Choroid plexus epithelial cell (primary cell): ENCODE measurements at places on chromosomes 6 and 20.

DNA sequence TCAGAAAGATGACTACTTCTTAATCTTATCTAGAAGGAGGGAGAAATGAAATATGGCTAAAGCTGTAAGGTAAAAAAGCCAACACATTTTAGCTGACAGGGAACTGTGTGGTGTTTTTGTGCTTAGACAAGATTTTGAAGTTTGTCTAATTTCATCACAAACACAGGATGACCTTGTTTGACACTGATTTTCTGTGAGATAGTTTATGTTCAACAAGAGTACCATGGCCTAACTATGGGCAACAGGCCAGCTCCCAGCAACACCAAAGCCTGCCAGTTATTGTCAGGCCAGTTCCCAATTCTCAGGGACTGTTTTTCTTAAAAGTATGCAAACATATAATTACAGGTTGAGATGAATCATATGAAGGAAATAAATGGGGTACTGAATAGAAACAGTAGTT is 5.5 kb upstream of the ABCF1 start:
- DNase-seq: peak; percentile 22

GRCh38 chr6:107154801-107155160 is 39.5 kb upstream of the BEND3 start:
- no peak for DNase-seq

DNA sequence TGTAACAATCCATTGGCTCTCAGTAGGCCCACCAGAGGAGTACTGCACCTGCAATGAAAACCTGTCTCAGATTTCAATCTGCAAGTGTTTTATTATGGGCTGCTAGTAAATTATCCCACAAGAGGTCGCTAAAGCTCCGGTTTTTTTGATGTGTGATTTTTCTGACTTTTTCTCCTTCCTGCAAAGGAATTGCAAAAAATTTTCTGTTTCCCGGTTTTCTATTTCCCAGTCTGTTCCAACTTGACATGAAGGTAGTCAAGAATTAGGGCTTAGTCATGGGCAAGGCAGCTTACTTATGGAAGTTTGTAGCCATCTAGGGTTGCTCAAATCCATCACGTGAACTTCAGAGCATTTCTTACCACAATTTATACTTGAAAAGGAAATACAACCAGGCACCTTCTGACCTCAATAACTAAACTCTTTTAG is 38.5 kb upstream of the AHI1 start:
- peak; percentile 96 for DNase-seq

DNA sequence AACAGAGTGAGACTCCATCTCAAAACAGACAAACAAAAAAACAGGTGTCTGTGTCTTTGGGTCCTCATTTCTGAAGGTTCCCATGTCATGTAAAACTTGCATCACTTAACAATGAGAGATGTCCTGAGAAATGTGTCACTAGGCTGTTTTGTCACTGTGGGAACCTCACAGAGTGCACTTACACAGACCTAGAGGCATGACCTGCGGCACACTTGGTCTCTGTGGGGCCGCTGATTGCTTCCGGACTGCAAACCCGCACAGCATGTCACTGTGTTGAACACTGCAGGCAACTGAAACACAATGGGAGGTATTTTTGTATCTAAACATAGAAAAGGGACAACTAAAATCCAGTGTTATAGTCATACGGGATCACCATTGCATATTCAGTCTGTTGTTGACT is 42.3 kb upstream of the TMEM181 start:
- DNase-seq: no peak

DNA sequence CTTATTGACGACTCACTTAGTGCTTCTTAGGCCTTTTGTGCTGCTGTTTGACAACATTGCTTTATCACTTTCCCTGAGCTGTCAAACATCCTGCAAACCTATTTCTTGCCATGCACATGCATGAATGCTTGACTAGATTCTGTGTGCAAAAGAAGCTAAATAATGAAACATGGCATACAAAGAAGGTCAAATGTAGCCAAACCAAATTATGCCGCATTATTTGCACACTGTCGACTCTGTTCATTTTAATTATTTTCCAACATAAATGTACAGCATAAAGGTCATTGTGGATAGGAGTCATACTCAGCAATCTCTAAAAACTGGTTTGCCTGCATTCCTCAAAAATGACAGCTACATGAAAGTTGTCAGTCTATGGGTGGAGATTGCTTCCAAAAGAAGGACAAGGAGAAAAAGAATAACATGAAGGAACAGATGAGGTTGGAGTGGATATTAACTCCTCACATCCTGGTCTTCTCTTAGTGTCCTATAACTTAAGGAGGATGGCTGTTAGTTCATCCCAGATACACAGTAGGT is 123.1 kb upstream of the STXBP5 start:
- DNase-seq: no peak

DNA sequence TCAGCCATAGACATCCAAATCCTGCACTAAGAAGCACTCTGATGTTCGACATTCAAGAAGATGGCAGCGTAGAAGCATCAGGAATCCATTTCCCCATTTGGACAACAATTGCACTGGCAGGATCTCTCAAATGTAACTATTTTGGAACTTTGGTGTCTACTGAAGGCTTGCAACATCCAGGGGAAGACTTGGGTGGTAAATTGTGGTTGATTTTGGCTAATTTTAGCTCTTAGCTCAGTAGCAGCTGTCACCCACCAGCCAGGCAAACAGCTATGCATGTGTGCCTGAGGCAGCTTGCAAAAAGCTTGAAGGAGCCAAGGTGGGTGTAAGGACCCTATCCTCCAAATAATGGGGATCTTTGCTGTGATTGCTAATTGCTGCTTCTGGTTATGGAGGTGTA is 35.1 kb upstream of the PPP1R3G start:
- no peak for DNase-seq

- DNase-seq: peak; percentile 60
Measured at GRCh38 chr6:110255211-110255750, 75.1 kb downstream of the CDC40 start.

- DNase-seq: no peak
Measured at GRCh38 chr6:2666906-2667575, 83.7 kb downstream of the MYLK4 start.

- DNase-seq: no peak
Measured at GRCh38 chr6:50663806-50664205, 49.5 kb upstream of the TFAP2D start.

- no peak for DNase-seq
Measured at GRCh38 chr20:24116611-24117010, 128.0 kb upstream of the GGTLC1 start.

DNA sequence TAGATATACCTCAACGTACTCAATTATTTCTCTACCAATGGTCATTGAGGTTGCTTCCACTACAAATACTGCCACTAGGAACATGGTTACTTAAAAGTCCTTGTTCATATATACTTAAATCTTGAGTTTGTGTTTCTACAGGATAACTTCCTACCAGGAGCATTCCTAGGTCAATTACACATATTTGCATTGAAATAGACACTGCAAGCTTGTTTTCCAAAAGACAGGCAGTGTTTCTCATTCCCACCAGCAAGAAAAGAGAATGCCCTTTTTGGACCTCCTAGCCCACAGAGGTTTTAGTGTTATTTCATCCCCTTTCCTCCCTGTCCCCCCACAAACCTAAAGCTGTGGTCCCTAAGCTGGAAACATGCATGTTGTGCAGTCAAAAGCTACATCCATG is 177.3 kb downstream of the ID4 start:
- DNase-seq: no peak

GRCh38 chr6:119174879-119175817 is 96.7 kb upstream of the FAM184A start:
- peak; percentile 39 for DNase-seq

DNA sequence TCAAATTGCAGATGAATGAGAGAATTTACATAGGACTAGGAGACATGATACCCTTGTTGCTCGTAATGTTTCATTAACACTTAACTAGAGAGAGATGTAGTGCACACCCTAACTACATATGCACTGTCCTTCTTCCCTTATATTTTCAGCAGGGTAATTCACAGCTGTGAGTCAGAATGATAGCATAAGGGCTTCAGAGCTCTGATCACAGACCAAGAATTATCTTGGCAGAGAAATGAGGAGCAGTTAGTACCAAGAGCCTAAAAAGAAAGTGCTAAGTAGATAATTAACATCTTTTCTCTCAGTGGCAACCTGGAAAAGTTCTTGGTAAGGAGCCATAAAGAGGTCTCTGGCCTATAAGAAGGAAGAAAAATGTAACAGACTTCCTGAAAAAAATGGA is 35.8 kb downstream of the GRIK2 start:
- DNase-seq: peak; percentile 17

DNA sequence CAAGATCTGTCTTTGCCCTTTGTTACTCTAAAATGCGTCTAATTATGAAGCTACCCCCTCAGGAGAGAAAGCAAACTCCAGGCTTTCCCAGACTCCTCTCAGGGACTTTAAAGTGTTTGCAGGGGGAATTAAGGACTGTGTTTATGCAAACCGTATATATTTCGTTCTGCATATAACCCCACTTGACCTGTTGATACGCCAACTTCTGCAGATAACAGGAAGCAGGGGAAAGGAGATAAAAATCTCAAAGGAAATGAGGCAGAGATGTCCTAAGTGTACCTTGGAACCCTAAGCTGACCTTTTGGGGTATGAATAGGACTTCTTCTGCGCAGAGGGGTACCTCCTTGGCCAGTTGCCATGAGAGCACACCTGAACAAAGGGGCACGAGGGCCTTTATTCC is 8.1 kb downstream of the SYCP2L start:
- DNase-seq: no peak

GRCh38 chr20:16647875-16648597 is 74.8 kb upstream of the KIF16B start:
- no peak for DNase-seq

- DNase-seq: no peak
Measured at GRCh38 chr6:14831070-14831469, 414.8 kb upstream of the JARID2 start.

DNA sequence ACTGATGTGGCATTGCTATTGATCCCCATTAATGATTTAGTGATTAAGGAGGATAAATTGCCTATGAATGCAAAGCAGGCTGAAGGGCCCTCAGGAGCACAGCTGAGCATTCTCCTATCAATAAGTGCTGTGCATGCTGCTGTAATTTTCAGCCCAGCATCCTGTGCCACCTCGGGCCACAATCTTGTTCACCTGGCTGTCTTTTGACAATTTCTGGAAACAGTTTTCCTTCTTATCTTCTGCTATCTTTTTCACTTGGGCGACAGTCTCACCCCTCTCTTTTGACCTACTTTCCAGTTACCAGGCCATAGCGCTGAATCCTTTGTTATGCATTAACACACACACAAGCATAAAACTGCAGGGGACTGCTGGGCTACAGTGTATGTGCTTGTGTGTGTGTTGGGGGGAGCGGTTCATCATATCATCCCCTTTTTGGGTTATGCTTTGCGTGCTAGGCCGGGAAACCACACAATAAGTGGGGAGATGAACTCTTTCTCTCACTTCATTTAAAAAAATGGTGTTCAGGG is 60.2 kb downstream of the F13A1 start:
- no peak for DNase-seq

DNA sequence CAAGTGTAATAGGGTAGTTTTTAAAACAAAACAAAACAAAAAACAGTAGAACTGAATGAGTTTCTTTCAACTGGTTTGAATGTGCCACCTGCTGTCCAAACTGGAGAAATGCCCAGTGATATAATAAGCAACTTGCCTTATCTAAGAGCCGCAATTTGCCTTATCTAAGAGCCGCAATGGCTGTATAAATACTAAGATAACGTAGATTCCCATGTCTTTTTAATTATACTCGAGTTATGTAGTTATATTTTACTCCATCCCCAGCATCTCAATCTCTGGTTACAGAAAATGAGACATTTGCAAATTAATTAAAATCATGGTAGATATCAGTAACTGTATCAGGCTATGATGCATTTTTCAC is 67.2 kb downstream of the RPP40 start:
- DNase-seq: peak; percentile 86

GRCh38 chr20:15378151-15378550 is 1040.7 kb upstream of the FLRT3 start:
- peak; percentile 2 for DNase-seq

DNA sequence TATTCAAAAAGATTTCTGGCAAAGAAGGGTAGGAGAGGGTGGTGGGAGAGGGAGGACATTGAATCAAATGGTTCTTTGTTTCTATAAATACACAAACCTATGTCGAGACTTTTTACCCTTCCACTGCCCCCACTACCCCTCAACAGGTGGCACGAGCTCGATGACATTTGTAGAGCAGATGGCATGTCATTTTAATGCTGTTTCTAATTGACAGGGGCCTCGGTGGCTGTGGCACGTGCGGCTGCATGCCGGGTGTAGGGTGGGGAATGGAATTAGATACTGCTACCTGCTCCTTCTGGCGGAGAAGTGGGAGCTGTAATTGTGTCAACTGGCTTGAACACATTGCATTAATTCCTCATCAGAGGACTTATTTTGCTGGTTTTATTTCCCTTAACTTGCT is 29.1 kb upstream of the SASH1 start:
- no peak for DNase-seq

- no peak for DNase-seq
Measured at GRCh38 chr6:29509239-29509638, 21.5 kb upstream of the MAS1L start.

DNA sequence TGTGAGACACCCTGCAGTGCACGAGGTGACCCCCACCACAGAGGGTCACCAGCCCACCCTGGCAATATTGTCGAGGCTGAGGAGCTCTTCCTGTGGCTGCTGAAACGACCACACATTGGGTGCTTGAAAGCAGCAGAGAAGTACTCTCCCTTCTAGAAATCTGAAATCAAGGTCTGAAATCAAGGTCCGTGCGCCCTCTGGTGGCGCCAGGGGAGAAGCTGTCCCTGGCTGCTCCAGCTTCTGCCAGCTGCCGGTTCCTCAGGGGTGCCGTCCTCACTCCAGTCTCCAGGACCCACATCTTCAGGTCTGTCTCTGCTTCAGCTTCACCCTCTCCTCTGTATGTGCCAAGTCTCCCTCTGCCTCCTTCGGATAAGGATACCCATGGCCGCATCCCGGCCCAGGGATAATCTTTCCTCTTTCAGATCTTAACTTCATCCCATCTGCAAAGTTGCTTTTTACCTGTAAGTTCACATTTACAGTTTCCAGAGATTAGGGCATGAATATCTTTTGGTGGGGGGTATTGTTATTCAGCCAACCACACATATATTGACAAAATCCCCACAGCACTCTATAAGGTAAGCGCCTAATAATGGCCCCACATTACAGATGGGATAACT is 108.3 kb upstream of the PHACTR3 start:
- DNase-seq: peak; percentile 81

DNA sequence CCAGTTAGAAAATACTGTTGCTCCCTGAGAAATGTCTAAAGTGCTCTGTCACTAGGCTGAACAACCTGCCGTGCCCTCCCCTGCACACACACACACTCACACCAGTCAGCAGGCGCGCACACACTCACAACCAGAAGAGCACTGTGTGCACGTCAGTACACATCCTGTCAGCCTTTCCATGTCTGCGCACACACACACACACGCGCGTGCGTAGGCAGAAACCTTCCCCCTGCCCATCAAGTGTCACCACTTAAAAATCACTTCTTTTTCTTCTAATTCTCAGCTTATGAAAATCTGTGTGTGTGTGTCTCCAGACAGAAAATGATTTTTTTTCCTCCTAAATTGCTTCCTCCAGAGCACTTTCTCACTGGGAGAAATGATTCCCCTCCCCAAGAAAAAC is 100.3 kb downstream of the EDN3 start:
- no peak for DNase-seq

- DNase-seq: peak; percentile 71
Measured at GRCh38 chr6:129686941-129687627, 22.9 kb downstream of the ARHGAP18 start.

GRCh38 chr6:132498638-132499037 is 14.3 kb downstream of the STX7 start:
- DNase-seq: no peak

GRCh38 chr6:98724537-98724936 is 109.8 kb upstream of the POU3F2 start:
- peak; percentile 6 for DNase-seq

- DNase-seq: no peak
Measured at GRCh38 chr6:168358842-168359420, 39.4 kb upstream of the DACT2 start.
